ENCODE measurements at places on chromosomes 6 and 20.

DNA sequence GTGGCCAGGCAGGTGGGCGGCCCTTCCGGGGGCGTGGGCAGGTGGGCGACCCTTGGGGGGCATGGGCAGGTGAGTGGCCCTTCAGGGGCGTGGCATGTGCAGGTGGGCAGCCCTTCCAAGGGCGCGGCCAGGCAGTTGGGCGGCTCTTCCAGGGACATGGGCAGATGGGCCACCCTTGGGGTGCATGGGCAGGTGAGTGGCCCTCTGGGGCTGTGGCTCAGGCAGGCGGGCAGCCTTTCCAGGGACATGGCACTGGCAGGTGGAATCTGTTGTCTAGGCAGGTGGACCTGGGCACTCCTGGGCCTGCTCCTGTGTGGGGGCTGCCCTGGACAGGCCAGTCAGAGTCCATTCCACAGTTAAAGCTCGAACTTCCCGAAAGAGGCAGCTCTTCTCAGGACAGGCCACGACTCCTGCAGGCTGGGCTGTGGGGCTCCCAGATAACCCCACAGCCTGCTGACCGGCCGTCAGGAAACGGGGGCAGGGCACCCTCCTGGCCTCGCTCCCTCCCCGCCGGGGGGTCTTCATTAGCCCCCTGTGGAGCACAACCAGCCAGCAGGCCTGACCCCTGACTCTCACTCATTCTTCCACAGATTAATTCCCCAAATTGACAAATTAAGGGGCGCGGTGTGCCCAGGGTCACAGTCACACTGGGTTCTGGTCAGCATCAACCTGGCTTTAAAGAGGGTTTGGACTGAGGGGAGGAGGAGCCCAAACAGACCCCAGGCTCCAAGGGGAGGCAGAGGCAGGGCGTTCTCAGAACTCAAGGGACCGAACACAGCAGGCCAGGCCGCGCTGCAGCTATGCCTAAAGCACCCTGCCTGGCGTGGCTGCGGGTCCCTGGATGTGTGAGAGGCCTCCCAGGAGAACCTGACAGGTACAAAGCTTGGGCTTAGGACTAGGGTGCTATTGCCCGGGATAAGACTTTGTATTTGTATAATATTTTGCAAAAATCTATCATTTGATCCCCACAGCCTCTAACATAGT, 130.0 kb downstream of the DLL1 start:
- DNase-seq, result no peak

DNA sequence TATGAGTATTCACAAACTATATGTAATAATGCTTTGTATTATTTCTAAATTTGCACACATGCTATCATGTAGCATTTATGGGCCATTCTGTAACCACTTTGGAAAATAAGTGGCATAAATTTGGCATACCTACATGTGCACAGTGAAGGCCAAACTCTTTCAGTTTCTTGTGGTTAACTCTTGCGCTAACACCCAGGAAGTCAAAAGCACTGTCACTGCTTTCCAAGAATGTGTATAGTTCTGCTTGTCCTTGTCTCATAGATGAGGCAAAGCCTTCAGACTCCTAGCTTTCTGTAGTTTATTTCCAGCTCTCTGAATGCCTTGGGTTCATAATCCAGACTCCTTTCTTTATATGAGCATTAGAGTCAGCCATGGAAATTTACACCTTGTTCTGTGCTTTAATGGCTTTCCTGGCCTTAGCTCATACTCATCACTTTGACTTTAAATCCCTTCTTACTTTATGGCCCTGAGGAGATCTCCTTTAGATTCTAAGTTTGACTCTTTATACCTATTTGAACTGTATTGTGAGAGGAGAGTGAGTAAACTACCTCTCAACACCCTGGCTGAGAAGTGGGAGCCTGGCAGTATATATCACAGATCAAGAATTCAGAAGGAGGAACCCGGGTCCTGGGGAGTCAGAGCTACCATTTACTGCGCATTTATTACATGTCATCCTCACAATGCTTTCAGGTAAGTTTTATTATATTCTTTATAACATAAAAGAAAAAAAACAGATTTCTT, 949 bp upstream of the SLC17A3 start:
- DNase-seq, result no peak

GRCh38 chr6:38937839-38938613, 110.6 kb upstream of the GLP1R start:
- no peak for DNase-seq

DNA sequence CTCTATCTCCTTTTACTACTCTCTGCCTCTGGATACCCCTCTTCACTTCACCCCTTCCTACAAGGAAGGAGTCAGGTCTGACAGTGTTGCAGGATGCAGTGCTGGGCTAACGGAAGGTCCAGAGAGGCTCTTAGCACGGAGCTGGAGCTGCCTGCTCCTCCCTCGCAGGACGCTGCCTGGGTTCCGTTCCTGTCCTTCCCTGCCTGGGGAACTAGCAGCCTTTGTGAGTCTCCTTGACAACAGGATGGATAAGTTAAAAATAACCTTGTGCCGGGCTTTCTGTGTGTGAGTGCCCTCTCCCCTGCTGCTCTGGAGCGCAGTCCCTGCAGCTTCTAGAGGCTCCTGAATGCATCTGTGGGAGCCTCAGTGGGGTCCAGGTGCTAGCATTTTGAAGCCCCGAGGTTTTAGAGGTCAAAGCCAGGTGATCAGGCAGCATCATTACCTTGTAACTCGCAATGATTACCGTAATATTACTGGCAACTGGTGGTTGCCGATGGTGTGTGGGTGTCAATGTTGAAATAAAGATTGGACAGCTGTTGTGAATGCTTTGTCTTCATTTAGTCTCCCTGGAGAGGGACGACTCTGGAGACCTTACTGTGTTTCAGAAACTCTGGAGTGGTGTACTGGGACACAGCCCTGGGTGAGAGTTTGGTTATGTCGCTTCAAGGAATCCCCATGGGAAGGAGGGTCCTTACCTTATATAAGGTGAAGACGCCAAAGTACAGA, 44.4 kb downstream of the CDS2 start:
- no peak for DNase-seq

DNA sequence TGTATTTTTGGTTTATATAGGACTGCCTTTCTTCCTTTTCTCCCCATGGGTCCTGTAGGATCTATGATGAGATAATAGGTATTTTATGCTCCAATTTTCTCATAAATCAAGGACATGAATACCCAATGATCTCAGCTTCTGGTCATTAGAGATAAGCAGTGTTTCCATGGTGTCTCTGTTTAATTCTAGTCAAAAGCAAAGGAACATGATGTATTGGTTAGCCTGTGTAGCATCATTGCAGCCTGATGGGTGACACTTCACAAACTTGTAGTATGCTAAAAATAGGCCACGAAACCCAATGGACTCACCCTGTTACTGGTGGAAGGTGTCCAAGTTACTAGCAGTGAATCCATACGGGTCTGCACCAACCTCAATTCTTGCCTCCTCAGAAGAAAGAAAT, 116.2 kb upstream of the SNX9 start:
- DNase-seq, result no peak

DNA sequence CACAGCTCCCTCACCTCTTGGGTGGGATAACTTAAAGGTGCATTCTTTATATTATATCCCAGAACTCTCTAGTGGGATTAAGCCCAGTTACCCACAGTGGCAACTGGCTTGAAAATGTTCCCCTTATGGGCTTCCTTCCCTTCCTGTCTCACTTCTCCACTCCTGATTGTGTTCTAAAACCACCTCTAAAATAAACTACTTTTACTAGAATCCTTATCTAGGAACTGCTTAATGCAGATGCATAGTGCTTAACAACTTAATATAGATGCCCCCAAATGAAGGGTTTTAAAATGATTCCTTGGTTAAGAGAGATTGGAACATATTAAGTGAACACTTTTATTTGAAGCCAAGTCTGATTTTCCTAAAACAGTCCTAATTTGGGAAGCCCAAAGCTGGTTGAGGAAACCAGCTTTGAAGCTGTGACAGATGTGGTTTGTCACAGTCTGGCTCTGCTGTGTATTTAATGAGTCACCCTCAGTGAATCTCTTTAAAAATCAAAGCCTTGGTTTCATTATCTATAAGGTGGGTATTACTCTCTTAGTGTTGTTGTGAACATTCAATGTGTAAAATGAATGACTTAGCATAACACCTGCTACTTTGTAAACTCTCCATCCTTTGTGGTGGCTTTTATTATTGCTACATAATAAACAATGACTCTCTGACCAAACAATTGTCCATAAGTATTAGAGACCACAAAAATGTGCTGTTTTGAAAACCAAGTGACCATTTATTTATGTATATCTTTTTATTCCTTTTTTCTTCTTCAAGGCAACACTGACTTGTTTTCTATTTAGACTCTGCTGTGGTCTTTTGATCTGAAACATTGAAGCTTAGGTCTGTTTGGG, 24.4 kb downstream of the PLCB1 start:
- DNase-seq, result no peak

DNA sequence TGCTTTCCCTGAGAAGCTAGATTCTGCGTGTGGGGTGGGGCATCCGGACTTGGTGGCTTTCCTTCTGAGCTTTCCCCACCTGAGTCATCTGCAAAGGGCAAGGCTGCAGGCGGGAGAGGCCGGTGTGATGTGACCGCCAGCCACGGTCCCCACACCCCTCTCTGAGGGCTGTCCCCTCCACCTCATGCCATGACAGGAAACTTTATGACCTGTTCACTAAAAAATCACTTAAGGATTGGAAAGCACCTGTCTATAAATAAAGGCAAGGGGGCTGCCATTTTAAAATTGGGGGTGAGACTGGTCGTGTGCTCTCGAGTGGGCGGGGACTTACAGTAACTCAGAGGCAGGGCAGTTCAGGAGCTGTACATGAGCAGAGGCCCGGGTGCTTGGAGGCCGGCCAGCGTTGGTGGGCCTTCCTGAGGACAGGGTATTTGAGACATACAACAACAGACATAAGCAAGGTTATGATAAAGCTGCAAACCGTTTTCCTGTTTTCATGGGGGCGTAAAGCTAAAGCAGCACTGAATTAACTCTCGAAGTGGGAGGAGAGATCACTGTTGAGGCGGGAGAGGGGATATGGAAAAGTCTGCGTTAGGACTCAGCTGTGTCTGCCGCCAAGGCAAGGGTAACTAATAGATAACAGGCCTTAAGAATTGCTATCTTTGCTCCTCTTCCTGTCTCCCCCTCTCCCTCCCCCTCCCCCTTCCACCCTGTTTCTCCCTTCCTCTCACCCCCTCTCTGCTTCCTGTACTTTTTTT, 16.1 kb upstream of the SERPINB1 start:
- DNase-seq, result no peak

GRCh38 chr6:88728756-88729155, 234.7 kb downstream of the RNGTT start:
- no peak for DNase-seq

DNA sequence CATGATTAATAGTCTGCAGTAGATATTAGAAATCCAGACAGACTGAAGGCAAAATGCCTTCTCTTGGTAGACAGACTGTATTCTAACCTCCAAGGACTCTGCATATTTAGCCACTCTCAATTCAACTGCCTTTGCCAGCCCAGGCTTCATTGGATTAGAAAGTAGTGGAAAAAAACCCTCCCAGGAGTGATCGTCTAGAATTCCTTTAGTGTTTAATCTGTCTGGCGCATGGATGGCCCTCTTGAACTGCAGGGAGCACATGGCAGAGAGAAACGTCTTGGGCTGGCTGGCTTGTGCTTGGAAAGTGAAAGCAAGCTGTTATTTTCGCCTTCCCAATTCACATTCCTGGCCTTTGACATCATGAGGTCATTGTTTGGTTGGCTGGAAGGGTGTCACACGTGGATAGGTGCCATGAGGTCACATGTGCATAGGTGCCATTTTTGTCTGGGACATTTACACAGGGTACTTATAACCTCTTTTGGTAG, 30.9 kb upstream of the NEDD9 start:
- DNase-seq, result no peak

- DNase-seq, result no peak
Measured at GRCh38 chr20:59789686-59790085, 143.8 kb downstream of the SYCP2 start.

DNA sequence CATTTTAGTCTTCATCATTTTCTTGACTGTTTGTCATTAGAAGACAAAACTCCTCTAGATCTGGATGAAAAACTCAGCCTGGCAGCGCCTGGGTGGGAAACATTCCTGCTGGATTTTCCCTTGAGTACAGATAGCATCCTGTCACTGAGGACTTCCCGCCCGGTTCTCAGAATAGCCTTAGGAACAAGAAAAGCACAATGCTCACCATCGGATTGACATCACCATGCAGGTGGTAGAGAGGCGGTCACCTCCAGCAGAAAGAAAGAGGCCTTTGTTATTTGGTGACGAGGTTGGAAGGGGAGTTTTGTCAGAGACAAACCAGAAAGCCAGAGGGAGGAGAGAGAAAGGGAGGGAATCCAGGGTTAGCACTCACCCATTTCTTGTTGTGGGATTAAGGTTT, 39.8 kb downstream of the KIF25 start:
- DNase-seq, result no peak

GRCh38 chr6:144662812-144663365, 377.8 kb downstream of the UTRN start:
- DNase-seq, result no peak

DNA sequence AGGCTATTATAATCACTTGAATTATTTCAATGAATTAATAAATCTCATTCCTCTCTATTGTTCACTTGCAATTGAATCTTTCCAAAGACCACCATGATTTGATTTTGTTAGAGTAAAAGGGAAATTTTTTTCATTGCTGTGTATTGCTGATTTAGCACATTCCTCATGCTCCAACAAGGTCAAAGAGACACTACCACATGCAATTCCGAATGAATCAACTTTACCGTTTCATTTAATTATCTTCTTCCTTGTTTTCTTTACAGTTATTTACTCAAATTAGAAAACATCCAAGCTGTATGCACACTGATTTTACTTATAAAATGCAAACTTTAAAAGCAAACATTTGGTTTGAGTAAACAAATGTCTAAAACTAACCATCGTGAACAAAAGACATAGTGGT, 967 bp downstream of the KIAA0408 start:
- no peak for DNase-seq

DNA sequence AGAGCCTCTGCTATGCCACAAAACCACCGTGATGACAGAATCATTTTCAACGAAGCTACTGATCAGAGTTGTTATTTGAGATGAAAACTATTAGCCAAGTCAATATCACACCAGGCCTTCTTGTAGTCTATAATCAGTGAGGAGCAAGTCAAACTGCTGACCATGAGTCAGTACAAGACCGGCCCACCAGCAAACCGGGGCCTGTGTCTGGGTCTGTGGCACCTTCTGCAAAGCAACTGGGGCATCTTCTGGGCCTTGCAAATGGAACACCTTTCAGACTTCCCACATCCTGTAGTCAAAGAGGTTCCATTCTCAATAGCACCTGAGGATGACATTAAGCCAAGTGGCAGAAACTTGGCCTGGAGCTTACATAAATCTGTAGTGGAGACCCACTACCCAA, 38.5 kb downstream of the CPXM1 start:
- no peak for DNase-seq

DNA sequence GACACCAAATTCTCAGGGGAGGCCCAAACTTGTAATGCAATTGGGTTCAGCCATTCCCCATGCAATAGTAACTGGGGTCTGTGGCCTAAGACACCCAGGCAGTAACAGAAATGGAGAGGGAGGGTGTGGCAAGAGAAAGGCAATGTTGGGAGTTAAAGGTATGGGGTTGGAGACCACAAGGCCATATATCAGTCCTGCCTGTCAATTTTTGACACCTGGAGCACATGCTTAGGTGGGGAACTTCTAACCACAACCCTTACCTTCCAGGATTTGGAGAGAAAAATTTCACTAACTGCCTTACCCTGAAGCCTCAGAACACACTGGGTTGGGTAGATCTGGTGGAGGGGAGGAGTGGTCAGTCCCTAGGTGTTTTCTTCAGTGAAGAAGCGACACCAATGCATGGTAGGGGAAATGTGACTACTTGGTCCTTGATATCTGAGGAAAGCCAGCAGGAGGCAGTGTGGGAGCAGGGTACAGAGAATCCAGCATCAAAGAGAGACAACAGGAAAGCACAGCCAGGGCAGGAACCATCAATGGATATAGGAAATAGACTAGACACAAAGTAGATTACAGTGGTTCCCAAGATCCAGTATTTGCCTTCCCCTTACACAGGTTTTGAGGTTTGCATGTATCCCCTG, 6.8 kb upstream of the USP49 start:
- DNase-seq, result no peak
